ENCODE measurements at places on chromosomes 2 and 18. TPM values are rescaled to one million over a fixed set of nuclear protein-coding genes. Genes with fewer than 3 reads are reported as not detected.

The C2orf78 gene
- total RNA-seq: 0.91 TPM

The REG1B gene
- total RNA-seq: not detected

The SPHKAP gene
- total RNA-seq: 0.57 TPM

The PLGLB2 gene
- total RNA-seq: not detected

The GALNT14 gene
- 15.5 TPM for total RNA-seq

The IL37 gene
- total RNA-seq: 1.4 TPM

The CKAP2L gene
- 0.23 TPM for total RNA-seq

DNA sequence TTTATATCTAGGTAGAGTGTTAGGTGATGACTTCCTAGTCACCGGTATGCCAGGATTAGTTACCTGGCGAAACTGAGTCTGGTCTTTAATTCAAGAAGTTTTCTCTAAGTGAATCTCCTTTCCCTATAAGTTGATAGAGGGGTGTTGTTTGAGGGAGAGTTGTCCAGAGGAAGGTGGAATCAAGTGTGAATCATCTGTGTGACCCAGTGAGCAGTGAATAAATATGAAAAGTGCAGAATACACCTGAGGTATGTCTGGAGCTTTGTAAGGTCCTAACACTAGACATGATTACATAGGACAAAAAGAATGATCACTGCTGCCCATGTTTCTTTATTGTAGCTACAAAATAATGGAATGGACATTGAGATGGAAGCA lies 11.2 kb downstream of the POU3F3 start:
- no peak for DNase-seq

DNA sequence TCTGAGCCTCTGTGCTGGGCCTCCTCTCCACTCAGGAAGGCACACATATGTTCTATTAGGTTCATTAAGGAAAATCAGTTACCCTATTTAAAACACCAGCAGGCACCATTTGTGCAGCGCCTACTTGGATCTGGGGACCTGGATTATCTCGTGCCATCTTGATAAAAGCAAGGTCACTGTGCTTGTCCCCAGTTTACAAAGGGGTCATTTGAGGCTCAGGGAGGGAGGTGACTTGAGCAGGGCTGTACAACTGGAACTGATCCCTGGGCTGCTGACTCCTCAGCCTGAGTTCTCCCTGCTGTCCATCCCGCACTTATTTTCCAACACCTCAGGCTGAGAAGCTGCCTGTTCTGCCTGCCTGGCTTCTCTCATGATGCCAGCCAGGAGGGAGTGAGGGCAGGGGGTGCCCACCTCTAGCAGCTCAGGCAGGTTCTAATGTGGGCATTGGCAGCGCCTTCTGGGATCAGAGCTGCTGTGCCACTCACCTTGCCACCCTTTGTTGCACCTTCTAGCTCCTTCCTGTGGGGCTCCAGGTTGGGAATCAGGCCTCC lies 120.3 kb downstream of the GLI2 start:
- no peak for DNase-seq

- no peak for DNase-seq
Observed at GRCh38 chr18:7301094-7301493, 70.2 kb downstream of the LRRC30 start.

- no peak for DNase-seq
Observed at GRCh38 chr2:217804338-217804737, 198.5 kb downstream of the TNS1 start.

- DNase-seq: no peak
Observed at GRCh38 chr2:5926871-5927512, 234.8 kb downstream of the SOX11 start.

DNA sequence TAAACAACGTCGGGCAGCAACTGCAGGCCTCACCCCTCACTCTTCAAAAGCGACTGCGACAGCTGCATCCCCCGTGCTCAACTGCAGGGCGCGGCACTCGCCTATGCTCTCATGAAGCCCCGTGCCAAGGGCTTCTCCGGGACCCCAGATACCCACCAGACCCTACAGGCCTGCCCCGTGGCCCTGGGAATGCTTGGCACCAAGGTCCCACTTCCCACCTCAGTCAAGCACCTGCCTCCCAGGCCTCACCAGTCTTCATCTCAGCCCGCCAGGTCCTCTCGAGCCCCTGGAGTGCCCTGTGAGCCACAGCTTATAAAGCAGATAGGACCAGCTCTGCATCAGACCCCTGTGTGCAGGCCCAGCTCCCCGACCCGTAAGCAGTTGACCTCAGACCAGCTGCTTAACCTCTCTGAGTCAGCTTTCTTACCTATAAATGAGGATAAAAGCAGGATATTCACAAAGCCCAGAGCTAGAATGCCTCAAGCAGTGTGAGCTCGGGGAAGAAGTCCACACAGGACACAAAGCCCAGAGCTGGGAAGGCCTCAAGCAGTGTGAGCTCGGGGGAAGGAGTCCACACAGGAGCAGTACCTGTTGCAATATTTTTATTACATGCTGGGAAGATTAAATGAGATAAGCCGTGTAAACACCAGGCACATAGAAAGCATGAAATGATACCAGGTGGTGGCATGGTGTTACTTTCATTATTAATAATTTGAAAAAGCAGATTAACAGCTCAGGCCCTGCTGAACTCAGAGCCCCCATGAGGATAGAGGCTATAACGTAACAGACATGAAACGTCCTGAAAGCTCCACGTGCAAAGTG lies 96.9 kb downstream of the HDAC4 start:
- DNase-seq: no peak

- DNase-seq: no peak
Observed at GRCh38 chr2:135050132-135050531, 2.0 kb upstream of the RAB3GAP1 start.

- DNase-seq: no peak
Observed at GRCh38 chr2:213156717-213157116, 5.3 kb upstream of the IKZF2 start.

GRCh38 chr18:23684515-23685197 lies 4.6 kb upstream of the LAMA3 start:
- peak; percentile 72 for DNase-seq

GRCh38 chr2:226887940-226888339 lies 52.1 kb downstream of the RHBDD1 start:
- DNase-seq: no peak

- no peak for DNase-seq
Observed at GRCh38 chr2:163471947-163472346, 263.9 kb downstream of the FIGN start.

- no peak for DNase-seq
Observed at GRCh38 chr18:67354091-67354490, 162.4 kb downstream of the DSEL start.

DNA sequence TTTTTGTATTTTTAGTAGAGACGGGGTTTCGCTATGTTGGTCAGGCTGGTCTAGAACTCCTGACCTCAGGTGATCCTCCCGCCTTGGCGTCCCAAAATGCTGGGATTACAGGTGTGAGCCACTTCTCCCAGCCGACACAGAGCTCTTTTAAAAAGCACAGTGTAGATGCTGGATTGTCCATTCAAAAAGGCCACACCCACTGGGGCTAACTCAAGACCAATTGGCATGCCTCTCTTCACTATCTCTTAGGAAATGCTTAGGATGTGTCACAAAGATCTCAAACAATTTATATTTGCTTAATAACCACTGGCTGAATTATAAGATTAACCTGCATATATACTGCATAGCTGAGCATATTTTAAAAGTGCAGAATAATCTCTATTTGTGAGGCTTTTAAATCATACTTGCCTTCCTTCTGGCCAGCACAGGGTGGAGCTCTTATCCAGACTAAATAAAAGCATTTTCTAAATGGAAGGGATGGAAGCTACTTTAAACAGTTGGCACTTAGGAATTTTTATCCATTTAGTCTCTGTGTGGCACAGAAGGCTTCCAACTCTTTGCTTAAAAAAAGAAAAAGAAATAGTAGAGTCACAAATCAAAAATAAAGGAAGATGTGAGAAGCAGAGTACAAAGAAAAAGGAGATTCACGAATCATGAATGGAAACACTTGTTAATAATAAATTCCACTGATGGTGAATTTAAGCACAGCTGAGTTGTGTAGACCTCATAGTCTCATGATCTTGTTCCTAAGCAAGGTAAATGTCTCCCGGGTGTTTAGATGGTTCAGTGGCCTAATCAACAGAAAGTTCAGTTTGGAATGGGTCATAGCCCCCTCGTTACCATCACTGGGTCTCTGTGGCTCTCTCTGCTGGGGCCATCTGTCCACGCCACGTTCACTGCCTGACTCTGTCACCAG lies 22.4 kb downstream of the CRYGD start:
- no peak for DNase-seq

Measured in prostate gland (tissue), 2 donors.